ENCODE measurements at places on chromosomes 1 and 21.

DNA sequence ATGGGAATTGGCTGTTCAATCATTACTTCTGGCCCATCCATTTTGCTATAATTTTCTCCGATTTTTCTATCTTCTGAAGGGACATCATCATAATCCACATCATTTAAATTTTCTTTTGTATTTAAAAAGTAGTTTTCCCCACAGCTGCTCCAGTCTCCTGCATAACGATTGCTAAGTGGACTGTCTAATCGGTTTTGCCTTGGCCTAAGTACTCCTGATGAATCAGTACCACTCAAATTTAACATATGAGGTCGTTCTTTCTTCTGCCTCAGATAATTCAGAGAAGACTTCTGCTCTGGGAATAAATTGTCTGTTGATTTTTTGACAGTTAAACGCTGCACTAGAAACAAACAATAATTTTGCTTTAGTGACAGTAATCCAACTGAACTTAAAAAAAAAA is 41.9 kb downstream of the SYDE2 start:
- DNase-seq = no peak

DNA sequence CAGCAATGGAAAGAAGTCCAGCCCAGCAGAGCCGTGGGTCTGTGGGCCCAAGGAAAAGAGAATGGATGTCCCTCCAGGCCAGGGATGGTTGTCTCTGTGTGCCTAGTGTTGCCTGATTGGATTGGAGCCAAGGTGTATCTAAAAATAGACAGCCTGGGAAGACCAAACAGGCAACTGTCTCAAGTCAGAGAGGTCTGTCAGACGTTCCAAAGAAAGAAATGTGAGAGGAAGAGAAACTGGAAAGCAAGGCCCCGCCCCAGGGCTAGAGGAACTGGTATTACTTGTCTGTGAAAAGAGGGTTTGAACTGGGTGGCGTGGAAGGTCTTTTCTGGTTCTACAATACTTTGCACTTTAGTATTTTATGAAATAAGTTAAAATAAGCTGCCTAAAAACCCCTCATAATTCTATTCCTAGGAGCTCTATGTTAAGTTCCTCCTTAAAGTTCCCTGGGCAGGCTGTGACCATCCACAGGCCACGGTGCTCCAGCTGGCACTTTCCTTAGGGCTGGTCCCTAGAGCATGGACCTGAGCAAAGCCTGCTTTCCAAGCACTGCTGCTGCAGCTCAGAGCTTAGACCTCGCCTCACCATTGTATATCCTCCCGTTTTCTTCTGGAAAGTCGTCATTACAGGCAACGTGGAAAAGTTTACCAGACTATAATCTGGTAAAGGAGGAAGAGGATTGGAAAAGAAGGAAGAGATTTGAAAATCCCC is 151.6 kb downstream of the DISC1 start:
- DNase-seq = peak; percentile 57

- DNase-seq = no peak
These were observed 10.2 kb downstream of the MMACHC start for GRCh38 chr1:45510036-45510971.

GRCh38 chr1:6854166-6854565 is 68.9 kb downstream of the CAMTA1 start:
- DNase-seq = no peak

DNA sequence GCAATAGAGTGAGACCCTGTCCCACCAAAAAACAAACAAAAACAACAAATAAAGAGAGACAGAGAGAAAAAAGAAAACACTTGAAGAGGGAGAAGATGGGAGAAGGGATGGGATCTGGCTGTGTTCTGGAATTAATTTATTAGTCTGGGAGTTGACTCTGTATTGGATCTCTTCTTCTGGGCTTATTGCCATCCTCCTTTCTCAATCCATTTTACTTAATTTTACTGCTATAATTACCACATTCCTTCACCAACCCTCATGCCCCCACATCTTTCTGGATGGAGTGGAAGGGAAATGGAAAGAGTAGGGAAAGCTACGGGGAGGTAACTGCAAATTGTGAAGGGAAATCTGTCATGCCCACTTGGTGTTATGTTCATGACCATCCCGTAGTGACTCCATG is 42.9 kb downstream of the FMN2 start:
- no peak for DNase-seq

DNA sequence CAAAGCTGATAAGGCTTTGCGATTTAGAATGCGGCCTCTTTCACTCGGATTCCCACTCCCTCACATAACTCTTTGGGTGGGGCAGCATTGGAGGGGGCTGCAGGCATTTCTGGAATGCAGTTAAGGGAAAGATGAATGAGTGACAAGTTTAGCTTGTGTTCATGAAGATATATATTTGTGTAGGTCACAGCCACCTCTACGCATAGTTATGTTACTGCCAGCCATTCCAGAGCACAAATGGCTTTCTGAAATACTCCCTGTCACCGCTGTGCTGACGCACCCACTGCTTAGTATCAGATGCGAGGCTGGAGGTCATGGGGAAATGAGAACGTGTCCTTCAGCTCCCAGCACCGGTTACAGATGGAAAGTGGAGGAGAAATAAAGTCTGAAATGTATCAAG is 54.1 kb upstream of the ATP1A1 start:
- DNase-seq = no peak

DNA sequence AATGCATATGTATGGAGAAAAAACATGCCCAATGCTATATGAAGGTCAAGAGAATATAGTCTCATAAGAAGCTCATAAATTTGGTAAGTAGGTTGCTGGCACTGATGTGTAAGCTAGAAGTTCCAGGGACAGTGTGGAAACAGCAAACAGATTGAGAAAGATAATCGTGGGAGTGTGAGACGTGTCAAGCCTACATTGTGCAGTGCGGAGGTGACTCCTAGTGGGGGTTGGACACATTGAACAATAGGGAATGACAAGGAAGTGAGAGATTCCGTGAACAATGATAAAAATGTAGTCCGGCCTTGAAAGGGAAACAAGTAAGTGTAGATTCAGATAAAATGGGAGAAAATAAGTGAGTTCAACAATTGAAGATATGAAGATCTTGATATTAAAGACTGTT is 788.4 kb upstream of the PRMT6 start:
- peak; percentile 33 for DNase-seq

GRCh38 chr1:152179566-152179965 is 20.5 kb upstream of the RPTN start:
- DNase-seq = no peak

DNA sequence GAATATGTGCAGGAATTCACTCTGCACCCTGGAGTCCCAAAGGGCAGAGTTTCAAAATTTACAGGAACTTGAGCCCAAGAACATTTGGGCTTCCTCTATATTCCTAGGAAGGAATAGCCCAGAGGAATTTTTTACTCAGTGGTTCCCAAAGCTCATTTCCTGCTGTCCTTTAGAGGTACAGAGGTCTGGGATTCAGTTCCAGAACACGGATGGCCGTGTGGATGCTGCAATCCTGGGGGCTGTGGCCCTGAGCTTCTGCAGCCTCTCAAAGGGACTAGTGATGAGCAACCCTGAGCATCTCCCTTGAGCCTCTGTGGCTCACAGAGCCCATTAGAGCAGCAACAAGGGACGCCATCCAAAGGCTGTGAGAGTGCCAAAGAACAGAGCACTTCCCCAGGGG is 10.1 kb upstream of the RHOU start:
- DNase-seq = no peak

DNA sequence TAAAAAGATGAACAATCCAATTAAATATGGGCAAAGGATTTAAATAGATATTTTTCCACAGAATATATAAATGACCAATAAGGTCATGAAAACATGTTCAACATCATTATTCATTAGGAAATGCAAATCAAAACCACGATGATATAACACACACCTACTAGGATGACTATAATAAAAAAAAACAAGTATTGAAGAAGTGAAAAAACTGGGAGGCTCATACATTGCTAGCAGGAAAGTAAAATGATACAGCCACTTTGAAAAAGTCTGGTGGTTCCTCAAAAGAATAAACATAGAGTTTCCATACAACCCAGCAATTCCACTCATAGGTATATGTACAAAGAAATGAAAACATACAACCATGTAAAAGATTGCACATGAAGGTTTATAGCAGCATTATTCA is 75.7 kb upstream of the RAB4A start:
- DNase-seq = no peak

DNA sequence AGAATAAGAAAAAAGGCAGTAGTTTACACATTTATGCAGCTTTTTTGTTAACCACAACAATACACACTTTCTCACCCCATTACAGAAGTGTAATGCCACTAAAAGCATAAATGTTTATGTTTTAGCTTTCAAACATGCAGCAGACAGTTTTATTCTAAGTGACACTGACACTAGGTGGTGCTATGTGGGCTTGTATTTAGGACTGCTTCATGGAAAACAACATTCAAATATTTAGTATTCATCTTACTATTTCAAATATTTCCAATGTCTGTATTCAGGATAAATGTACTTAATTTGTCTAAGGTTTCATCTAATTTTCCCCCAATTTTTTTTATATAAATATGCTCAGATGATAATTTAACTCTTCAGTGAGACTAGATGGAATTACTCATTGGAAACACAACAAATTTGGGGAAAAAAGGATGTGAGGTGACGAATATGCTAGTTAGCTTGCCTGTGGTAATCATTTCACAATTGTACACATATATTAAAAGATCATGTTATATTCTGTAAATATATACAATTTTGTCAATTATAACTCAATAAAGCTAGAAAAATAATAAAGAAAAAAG is 71.4 kb downstream of the USP1 start:
- peak; percentile 74 for DNase-seq
